ENCODE measurements at places on chromosomes 1 and 21.

GRCh38 chr1:8625491-8625890 lies 191.9 kb downstream of the RERE start:
- no peak for DNase-seq

DNA sequence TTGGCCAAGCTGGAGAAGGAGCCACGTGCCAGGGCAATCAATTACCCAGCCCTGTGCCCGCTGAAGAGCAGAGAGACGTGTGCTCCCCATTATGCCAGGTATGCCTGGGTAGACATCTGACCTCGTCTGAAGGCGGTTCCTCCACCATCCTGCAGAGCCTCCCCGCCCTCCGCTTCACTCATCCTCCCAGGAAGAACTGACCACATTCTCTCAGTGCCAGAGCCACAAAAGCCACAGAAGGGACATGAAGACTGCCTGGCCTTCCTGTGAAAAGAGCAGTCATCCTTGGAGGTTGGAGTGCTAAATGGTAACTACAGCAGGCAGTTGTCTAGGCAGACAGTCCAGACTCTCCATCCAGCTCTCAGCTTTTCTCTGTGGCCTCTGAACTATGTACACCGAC lies 12.0 kb downstream of the SYT2 start:
- DNase-seq, result no peak

- peak; percentile 64 for DNase-seq
Measured at GRCh38 chr1:85617633-85618100, 37.1 kb downstream of the CCN1 start.

DNA sequence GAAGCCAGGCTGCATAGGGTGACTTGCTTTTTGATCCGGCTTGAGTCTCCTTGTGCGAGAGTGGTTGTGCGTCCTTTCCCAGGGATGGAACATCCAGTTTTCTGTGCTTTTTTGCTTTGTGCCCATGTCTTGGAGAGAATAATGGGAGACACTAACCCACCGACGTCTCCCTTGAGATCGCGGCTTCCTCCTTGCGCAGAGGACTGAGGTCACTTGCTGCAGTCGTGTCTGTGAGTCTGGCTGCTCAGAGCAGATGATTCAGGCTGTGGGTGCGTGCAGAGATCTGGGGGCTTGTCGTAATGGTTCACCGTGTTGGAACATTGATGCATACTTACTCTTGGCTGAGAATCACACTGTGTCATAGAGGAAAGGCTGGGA lies 164.5 kb upstream of the CACNA1E start:
- DNase-seq, result no peak

- no peak for DNase-seq
Measured at GRCh38 chr1:110343249-110343648, 4.1 kb downstream of the RBM15 start.

DNA sequence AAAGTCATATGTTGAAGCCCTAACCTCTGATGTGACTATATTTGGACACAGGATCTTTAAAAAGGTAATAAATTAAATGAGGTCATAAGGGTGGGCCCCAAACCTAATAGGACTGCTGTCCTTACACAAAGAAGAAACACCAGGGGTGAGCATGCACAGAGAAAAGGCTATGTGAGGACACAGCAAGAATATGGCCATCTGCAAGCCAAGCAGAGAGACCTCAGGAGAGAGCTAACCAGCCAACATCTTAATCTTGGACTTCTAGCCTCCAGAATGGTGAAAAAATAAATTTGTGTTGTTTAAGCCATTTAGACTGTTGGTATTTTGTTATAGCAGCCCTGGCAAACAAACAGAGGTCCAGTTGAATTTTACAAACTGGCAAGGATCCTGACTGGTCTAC lies 223.9 kb downstream of the LTN1 start:
- DNase-seq, result no peak

- DNase-seq, result no peak
Measured at GRCh38 chr1:53463961-53464899, 5.0 kb downstream of the DMRTB1 start.

GRCh38 chr1:26538480-26539412 lies 9.2 kb downstream of the RPS6KA1 start:
- peak; percentile 77 for DNase-seq

- no peak for DNase-seq
Measured at GRCh38 chr1:5818755-5819154, 173.5 kb downstream of the NPHP4 start.

DNA sequence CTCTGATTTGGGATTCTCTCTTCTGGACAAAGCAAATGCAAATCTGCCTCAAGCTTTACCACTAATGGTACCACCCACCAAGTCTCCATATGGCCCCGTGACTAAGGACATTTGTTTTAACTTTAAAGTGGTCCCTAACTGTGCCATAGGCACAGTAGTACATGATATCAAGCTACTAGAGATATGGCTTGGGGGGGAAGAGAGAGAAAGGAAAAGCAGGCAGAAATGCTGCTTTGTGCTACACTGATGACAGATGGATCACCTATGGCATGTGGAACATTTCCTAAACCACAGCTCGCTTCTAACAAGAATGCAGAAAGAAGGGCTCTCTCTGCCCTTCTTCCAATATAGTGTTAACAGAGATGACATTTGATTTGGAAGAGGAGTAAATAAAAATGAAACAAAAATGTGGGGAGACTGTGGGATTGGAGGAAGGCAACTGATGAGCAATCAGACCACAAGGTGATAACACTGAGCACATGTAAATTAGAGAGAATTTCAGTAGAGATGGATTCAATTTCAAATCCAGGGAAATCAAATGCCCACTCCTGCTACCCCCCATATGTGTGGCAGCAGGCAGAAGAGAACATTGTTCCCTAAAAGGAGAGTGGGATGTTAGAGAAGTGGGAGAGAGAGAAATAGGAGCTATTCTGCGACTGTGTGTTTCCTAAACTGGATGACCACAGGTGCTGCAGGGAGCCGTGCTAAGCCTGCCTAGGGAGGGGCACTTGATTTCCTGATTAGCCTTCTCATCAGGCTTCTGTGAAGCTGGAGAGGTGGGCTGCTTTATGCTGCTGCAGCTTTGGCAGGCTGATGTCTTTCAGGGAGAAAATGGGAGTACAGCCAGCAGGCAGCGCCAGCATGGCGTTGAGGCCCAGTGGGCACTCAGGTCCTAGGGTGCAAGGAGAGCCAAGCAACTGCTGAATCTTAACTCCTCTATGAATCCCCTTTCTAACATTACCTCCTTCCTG lies 75.3 kb downstream of the ZNF648 start:
- DNase-seq, result no peak

- no peak for DNase-seq
Measured at GRCh38 chr21:23507501-23507900, 2099.8 kb downstream of the MRPL39 start.

DNA sequence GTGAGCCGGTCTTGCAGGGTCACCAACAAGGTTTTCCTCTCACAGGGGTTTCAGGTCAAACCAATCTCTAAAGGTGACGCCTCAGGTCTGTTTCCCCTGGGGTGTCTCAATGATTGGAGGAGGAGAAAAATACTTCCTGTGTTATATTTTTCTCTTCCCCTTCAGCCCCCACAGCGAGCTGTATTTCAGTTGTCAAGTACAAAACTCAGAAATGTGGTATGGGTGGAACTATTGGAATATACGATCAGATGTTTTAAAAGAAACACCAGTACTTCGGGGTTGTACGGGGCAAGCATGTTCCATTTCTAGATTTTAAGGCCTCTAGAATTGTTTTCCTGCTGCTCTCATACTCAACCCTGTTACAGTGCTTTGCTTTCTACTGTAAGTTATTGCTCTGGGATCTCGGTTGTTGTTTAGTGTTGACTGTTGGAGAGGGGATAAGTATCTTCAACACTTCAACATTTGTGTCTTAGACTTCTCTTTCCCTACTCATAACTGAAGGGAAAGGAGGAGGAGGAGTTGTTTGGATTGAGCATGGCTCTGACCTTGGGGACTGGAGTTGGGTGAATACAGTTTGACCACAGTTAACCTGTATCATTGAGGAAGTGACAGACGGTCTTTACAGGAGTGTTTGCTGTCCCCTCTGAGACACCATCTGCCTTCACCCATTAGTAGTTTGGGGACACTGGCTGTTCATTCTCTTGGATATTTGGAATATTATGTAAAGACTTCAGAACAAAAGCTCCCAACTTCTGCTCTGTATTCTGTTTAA lies 2.0 kb downstream of the MAPKAPK2 start:
- DNase-seq, result no peak
